ENCODE measurements at places on chromosomes 16 and 17. TPM values are rescaled to one million over a fixed set of nuclear protein-coding genes. Genes with fewer than 3 reads are reported as not detected.

The CRYM gene
- 10.5 TPM for total RNA-seq

The PYY gene
- total RNA-seq, result 1.1 TPM

The KRT20 gene
- not detected for total RNA-seq

The ABCC6 gene
- 9.8 TPM for total RNA-seq

The MFSD6L gene
- total RNA-seq, result 10.7 TPM

The TAF1C gene
- 87.1 TPM for total RNA-seq

The CMTM3 gene
- total RNA-seq, result 48.2 TPM

The PLLP gene
- total RNA-seq, result 1.6 TPM

The PDIA2 gene
- 3.8 TPM for total RNA-seq

The KRTAP1-1 gene
- not detected for total RNA-seq

GRCh38 chr16:12548270-12548983, 255.3 kb downstream of the CPPED1 start:
- H3K36me3 ChIP-seq, result no peaks in the 10 kb centered on the region
- peaks cover 8% of the 10 kb centered on the region for H3K4me1 ChIP-seq
- DNase-seq, result no peak

DNA sequence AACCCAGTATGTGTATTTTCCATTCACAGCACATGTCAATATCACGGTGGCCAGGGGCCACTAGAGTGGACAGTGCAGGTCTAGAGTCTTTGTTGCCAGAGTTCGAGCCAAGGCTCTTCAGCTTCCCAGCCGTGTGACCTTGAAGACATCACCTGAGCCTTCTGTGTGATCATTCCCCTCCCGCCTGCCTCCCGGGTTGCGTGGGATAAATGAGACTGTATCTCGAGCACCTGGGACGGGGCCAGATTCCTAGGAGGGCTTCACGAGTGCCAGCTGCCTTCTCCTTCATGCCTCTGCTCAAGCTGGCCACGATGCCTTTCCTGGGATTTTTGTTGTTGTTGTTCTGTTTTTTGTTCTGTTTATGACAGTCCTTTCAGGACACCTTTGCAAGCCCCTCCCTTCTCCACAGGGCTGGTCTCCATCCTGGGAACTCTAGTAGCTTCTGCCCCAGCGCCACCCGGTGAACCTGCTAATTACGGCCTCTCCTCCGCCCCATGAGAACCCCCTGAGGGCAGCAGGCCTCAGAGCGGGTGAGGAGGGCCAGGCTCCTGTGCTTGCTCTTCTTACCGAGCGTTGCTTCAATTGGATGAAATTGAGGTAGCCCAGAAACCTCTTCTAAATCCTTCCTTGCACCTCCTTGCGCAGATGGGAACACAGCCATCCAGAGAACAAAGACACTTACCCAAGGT, 3.9 kb downstream of the SPNS2 start:
- peaks cover 13% of the 10 kb centered on the region for H3K4me1 ChIP-seq
- H3K27me3 ChIP-seq, result peaks cover 49% of the 10 kb centered on the region
- H3K36me3 ChIP-seq, result no peaks in the 10 kb centered on the region
- no peak overlapping the region for H3K4me3 ChIP-seq

- peaks cover 62% of the 10 kb centered on the region for H3K27me3 ChIP-seq
- H3K36me3 ChIP-seq, result no peaks in the 10 kb centered on the region
- no peak overlapping the region for H3K27ac ChIP-seq
- no peak overlapping the region for H3K4me3 ChIP-seq
- peak; percentile 89 for DNase-seq
- H3K4me1 ChIP-seq, result peaks cover 1% of the 10 kb centered on the region
These were observed 16.6 kb upstream of the DLX4 start for GRCh38 chr17:49952209-49952911.

DNA sequence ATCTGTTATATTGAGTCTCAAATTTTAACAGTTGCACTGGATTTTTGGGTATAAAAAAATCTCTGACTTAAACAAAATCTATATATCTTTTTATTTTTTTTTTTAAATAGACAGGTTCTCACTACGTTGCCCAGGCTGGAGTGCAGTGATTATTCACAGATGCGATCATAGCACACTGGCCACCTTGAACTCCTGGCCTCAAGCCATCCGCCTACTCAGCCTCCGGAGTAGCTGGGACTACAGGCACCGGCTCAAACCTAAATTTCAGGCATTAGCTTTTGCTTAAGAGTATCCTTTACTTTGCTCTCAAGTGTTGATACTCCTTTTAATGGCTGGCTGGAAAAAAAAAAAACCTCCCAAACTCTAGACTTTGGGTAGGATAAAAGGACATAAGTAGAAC, 61.6 kb downstream of the RPGRIP1L start:
- H3K4me3 ChIP-seq, result no peak overlapping the region
- no peaks in the 10 kb centered on the region for H3K27me3 ChIP-seq
- DNase-seq, result no peak
- H3K36me3 ChIP-seq, result peaks cover 21% of the 10 kb centered on the region

DNA sequence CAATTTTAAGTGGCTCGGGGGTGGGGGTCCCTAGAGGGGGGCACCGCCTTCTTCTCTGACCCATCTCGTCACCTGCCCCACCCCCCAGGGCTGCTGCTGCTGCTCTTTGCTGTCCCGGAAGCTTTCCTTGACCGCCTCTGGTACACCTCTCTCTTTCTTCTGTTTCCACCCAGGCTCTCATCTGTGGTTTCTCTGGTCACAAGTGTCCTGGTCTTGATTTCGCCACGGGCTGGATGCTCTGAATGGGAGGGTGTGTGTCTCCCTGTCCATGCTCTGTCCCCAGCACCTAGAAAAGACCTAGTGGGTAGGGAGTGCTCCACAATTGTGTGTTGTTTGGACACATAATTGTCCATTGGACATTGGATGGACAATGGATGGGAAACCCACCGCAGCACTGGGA, 134.7 kb upstream of the CIBAR2 start:
- H3K4me1 ChIP-seq, result peaks cover 8% of the 10 kb centered on the region
- H3K27me3 ChIP-seq, result peaks cover 5% of the 10 kb centered on the region
- no peaks in the 10 kb centered on the region for H3K36me3 ChIP-seq
- no peak overlapping the region for H3K4me3 ChIP-seq

DNA sequence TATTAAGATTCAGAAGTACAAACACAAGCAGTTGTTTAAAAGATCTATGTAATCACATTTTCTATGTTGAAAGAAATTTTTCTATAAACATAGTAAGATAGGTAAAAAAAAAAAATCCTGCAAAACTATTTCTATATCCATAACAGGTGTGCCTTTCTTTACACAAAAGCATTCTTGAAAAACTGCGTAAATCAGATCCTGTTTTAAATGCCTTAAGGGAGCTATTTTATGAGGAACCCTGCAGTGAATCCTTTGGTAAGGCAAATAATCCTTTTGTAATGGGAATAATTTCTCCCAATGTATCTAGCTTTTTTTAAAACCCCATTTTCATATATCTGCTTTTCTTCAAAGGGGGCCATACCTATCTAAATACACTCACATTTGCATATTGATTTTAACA, 157.3 kb downstream of the AATF start:
- DNase-seq, result no peak
- peaks cover 34% of the 10 kb centered on the region for H3K4me1 ChIP-seq
- no peaks in the 10 kb centered on the region for H3K27me3 ChIP-seq
- H3K4me3 ChIP-seq, result no peak overlapping the region

- peak; percentile 33 for DNase-seq
- H3K27me3 ChIP-seq, result peaks cover 7% of the 10 kb centered on the region
- H3K4me1 ChIP-seq, result no peaks in the 10 kb centered on the region
These were observed 453.3 kb downstream of the KCNJ2 start for GRCh38 chr17:70622368-70623260.

- H3K27me3 ChIP-seq, result peaks cover 29% of the 10 kb centered on the region
- no peak overlapping the region for H3K4me3 ChIP-seq
- H3K4me1 ChIP-seq, result no peaks in the 10 kb centered on the region
- DNase-seq, result no peak
- no peaks in the 10 kb centered on the region for H3K36me3 ChIP-seq
These were observed 3.1 kb upstream of the KRT36 start for GRCh38 chr17:41492771-41493170.

DNA sequence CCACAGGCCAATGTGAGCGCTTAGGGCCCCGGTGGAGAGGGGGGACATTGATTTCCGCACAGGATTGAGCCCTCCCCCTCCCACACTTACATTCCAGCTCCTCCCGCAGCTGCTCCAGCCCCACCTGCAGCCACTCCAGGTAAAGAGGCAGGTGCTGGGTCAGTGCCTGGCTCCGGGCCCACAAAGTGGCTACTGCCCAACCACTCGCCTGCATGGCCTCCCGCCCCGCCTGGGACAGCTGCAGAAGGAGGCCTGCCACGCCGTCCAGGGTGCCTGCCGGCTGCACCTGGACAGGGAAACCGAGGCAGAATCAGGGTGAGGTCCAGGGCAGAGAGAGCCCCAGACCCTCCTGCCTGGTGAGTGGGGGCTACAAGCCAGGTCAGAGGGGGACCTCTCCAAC, 46.3 kb downstream of the RMI2 start:
- no peak overlapping the region for H3K27ac ChIP-seq
- H3K27me3 ChIP-seq, result peaks cover 8% of the 10 kb centered on the region
- peaks cover 4% of the 10 kb centered on the region for H3K4me1 ChIP-seq
- no peak overlapping the region for H3K4me3 ChIP-seq
- no peaks in the 10 kb centered on the region for H3K36me3 ChIP-seq

GRCh38 chr16:87297918-87298631, 19.1 kb downstream of the C16orf95 start:
- H3K36me3 ChIP-seq, result peaks cover 2% of the 10 kb centered on the region
- H3K27ac ChIP-seq, result no peak overlapping the region
- no peaks in the 10 kb centered on the region for H3K4me1 ChIP-seq
- H3K27me3 ChIP-seq, result peaks cover 6% of the 10 kb centered on the region
- peak; percentile 41 for DNase-seq

- peaks cover 12% of the 10 kb centered on the region for H3K4me1 ChIP-seq
- peaks cover 37% of the 10 kb centered on the region for H3K27me3 ChIP-seq
- no peaks in the 10 kb centered on the region for H3K36me3 ChIP-seq
- H3K27ac ChIP-seq, result no peak overlapping the region
These were observed 76.9 kb downstream of the RPA1 start for GRCh38 chr17:1906662-1907101.

DNA sequence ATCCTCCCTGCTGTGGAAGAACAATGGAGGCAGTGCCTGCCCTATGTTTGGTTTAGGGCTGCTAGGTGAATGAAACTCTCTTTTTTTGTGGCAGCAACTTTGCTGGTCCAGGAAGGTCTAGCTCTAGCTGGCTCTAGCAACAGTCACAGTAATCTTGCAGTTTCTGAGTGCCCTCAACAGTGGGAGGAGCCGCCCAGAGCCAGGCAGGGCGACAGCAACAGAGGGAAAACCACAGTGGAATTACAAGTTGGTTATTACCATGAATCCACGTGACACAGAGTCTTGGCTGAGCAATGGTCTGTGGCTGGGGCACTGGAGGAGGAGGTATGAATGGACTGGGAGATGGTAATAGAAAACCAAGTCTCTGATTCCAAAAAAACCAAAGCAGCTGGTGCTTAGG, 10.3 kb downstream of the HSPB9 start:
- H3K27me3 ChIP-seq, result no peaks in the 10 kb centered on the region
- H3K27ac ChIP-seq, result no peak overlapping the region
- no peak overlapping the region for H3K4me3 ChIP-seq
- peaks cover 7% of the 10 kb centered on the region for H3K36me3 ChIP-seq

DNA sequence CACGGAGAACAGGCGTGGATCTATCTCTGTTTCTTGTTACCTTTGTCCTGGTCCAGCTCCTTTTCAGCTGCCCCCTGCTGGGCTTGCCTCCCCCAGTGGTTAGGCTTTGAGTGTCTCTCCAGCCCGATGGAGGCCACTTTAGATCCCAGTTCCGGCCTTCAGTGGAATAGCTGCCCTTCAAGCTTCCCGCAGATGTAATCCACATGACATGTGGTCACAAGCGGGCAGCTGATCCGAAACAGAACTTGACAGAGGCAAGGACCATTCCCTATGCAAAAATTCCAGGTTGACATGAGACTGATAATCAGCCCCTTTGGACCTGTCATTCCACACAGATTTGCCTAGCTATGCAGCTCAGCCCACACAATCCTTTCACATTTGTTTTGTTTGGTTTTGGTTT, 40.6 kb upstream of the AQP8 start:
- no peak overlapping the region for H3K4me3 ChIP-seq
- no peaks in the 10 kb centered on the region for H3K4me1 ChIP-seq
- peaks cover 18% of the 10 kb centered on the region for H3K36me3 ChIP-seq
- H3K27me3 ChIP-seq, result no peaks in the 10 kb centered on the region
- H3K27ac ChIP-seq, result no peak overlapping the region
- no peak for DNase-seq

- no peak overlapping the region for H3K4me3 ChIP-seq
- H3K36me3 ChIP-seq, result no peaks in the 10 kb centered on the region
- peaks cover 4% of the 10 kb centered on the region for H3K4me1 ChIP-seq
- no peak for DNase-seq
- H3K27me3 ChIP-seq, result no peaks in the 10 kb centered on the region
These were observed 44.3 kb upstream of the HELZ start for GRCh38 chr17:67289181-67289876.

GRCh38 chr16:51062039-51062438, 89.0 kb downstream of the SALL1 start:
- DNase-seq, result no peak
- peaks cover 29% of the 10 kb centered on the region for H3K27me3 ChIP-seq
- H3K27ac ChIP-seq, result no peak overlapping the region
- H3K4me3 ChIP-seq, result no peak overlapping the region

DNA sequence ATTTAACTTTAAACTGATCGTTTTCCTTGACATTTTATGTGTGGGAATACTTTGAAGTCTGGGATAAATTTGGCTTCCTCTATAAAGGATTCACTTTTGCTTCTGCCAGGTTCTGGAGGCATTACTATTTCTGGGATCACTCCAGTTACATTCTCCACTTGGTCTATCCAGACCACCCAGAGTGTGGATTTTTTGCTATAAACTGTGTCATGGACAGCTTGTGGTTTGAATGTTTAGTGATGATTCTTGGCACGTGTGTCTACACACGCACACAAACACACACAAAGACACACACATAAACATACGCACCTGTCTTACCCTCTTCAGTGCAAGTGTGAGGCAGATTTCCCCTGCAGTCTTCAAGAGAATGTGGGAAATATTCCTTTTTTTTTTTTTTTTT, 27.4 kb upstream of the MSI2 start:
- no peaks in the 10 kb centered on the region for H3K36me3 ChIP-seq
- peaks cover 16% of the 10 kb centered on the region for H3K27me3 ChIP-seq

DNA sequence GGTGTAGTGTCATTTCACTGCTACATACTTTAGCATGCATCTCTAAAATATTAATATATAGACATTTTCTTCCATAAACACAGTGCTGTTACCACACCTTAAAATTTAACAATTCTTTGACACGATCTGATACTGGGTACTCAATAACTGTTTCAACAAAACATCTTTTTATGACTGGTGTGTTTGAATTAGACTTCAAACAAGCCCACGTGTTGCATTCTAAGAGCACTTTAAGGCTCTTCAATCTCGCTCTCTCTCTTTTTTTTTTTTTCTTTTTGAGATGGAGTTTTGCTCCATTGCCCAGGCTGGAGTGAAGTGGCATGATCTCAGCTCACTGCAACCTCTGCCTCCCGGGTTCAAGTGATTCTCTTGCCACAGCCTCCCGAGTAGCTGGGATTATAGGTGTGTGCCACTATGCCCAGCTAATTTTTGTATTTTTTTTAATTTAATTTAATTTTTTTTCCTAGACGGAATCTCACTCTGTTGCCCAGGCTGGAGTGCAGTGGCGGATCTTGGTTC, 15.8 kb upstream of the SLC46A1 start:
- no peaks in the 10 kb centered on the region for H3K36me3 ChIP-seq
- no peak overlapping the region for H3K27ac ChIP-seq
- H3K27me3 ChIP-seq, result peaks cover 5% of the 10 kb centered on the region
- no peak for DNase-seq
- H3K4me3 ChIP-seq, result no peak overlapping the region

Measured in progenitor cell of endocrine pancreas (in vitro differentiated cells).